ENCODE measurements at places on chromosomes 6 and 20.
A peak's percentile ranks its signal among the peaks of the same experiment; 100 is the strongest.

DNA sequence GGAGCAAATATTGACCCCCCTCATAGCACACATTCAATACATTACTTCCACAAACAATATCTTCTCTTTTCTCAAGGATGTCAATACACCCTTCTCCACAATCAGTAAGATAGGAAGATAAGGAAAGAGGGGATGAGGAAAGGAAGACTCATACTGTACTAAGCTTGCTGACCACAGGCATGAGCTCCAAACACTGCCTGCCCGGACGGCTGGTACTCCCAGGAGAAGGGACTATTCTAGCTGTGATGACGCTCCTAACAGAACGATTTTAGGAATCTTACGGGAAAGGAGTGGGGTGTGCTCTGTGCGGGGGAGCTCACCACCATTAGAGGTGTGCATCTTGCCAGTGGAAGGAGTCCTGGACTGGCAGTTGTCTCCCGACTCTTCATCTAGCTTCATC is 3.9 kb upstream of the CCN6 start:
- no peak for DNase-seq

DNA sequence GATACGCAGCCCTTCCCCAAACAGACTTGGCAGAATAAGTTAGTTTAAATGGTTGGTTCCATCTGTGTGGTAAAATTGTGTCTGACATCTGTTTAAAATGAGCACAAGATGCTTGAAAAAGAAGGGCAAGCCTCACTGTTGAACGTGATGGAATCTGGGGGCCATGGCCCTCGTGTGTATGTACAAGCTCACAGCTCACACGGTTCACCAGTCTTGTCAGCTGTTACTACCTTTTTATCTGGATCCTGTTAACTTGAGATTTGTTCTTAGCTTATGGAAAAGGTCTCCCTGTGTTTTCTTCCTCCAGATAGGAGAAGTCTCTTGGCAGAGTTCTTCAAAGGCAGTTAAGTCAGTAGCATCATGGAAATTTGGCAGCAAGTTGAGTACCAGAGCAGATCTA is 270.6 kb downstream of the KHDC1L start:
- no peak for DNase-seq

- DNase-seq: no peak
Measured at GRCh38 chr20:1327241-1327653, 1.7 kb downstream of the SDCBP2 start.

DNA sequence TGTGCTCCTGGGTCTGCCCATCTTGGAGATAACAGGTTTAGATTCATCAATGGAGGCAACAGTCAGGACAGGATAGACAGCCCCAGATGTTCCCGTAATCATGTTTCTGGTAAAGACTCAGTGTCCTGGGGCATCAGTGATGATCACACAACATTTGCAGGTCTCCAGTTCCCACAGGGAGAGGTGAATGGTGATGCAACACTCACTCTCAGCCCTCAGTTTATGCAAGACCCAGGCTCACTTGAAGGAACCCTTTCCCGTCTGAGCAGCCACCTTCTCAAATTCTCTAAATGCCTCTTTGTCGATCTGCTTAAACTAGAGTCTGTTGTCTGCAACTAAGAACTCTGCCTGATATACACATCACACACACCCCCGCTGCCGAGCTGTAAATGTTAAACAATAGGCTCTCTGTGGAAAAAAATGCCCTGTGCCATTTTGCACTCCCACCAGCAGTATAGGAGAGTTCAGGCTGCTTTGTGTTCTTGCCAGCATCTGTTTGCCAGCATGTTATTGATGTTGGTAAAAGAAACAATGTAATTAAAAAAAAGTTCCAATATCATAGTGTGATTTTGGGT is 30.1 kb upstream of the SCP2D1 start:
- no peak for DNase-seq

DNA sequence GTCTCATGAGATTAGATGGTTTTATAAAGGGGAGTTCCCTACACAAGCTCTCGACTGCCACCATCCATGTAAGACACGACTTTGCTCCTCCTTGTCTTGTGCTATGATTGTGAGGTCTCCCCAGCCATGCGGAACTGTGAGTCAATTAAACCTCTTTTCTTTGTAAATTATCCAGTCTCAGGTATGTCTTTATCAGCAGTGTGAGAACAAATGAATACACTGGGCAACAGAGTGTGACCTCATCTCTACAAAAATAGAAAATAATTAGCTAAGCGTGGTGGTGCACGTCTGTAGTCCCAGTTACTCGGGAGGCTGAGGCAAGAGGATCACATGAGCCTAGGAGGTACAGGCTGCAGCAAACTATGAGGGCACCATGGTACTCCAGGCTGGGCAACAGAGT is 51.3 kb downstream of the MDN1 start:
- DNase-seq: no peak

- no peak for DNase-seq
Measured at GRCh38 chr6:165663736-165664558, 906 bp upstream of the PDE10A start.

GRCh38 chr6:158758451-158758860 is 60.7 kb downstream of the EZR start:
- DNase-seq: no peak

GRCh38 chr6:95216555-95216954 is 360.8 kb upstream of the MANEA start:
- no peak for DNase-seq

DNA sequence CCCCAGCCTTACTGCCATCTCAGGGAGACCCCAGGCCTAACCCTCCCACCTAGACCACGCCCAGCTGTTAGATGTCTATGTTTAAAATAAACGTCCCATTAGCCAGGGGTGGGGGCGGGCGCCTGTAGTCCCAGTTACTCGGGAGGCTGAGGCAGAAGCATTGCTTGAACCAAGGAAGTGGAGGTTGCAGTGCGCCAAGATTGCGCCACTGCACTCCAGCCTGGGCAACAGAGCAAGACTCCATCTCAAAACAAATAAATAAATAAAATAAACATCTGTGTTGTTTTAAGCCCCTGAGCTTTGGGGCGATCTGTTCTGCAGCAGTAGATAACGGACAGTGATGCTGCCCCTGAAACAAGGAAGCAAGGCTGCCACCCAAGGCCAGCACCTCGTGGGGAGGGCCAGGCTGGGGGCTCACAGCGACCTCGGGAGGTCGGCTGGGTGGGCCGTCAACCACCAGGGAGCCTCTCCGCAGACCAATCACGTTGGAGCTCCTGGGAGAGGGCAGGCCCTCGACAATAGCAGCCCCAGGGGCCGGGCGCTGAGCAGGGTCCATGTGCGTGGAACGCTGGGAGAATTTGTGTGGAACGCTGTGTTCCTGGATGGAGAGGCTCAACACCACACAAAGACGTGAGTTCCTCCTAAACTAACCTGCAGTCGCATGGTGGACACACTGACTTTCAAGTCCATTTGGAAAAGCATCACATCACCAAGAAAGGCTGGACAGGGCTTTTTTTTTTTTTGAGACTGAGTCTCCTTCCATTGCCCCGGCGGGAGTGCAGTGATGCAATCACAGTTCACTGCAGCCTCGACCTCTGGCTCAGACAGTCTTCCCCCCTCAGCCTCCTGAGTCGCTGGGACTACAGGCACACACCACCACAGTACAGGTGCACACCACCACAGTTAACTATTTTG is 1.0 kb upstream of the HELZ2 start:
- no peak for DNase-seq

- no peak for DNase-seq
Measured at GRCh38 chr6:133787859-133788505, 100.9 kb upstream of the TCF21 start.

DNA sequence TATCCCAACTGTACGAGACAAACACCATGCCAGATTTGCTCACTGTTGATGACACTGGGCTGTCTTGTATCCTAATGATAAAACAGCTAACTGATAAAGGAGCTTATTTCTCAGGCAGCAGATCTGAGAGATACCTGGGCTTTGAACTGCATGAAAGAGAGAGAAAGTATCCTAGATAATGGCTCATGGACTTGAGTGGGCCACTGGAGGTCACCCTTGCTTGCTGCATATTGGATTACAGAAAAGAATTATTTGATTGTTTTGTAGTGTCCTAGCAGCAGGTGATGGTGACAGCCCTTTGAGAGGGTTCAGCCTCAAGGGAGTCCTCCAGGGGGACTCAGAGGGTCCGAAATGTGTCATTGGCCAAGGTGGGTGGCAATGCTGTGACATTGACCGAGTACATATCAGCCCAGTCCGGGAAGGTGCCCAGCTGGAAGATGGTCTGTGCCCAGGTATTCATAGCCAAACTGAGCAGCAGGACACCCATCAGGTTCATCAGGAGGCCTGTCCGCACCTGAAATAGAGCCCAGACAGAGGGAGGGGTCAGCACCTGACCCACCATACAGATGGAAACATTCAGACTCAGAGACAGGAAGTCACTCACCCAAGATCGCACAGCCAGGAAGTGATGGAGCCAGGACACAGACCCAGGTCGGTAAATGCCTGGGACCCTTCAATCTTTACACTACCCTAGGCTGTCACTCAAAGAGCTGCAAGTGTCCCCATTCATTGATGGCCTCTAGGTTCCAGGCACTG is 9.4 kb upstream of the OCSTAMP start:
- no peak for DNase-seq

GRCh38 chr20:54221353-54221752 is 13.5 kb downstream of the PFDN4 start:
- no peak for DNase-seq

- no peak for DNase-seq
Measured at GRCh38 chr20:18705490-18705889, 108.1 kb upstream of the SCP2D1 start.

DNA sequence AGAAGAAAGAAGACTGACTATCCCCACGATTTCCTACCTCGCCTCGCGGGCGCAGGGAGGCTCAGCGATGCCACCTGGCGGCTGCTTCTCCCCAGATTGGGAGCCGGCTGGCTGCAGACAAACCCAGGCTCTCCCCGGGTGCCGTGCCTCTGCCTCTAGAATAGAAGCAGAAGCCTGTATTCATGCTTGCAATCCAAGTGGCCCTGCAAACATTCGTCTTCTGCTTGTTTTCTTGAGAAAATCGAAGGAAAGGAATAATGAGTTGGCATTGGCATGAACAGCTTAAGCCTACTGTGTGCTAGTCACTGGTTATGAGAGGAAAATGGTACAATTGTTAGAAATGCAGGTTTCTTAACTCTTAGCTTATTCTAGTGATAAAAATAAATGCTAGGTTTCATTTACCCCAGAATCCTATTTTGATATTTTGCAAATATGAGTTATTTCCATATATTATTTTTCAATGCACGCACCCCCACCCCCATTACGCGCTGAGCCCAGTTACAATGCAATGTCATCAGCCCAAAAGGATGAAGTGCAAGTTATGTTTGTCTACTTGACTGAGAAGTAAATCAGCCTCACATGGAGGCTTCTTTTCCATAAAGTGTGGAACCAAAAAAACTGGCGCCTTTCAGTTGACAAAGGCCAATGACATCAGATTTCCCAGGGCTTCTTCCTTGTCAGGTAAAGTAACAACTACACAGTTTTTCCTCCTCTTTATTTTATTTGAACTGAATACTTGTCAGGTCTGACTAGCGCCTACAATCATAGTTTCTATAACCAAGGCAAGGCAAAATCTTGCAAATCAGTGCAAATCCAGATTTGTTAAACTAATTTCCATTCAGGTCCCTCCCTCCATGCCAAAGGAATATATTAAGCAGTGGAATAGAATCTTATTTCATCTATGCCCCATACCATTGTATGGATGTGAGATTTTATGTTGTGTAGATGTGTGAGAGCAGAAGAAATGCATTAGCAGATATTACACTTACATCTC is 3.9 kb upstream of the SOX4 start:
- peak; percentile 76 for DNase-seq

- DNase-seq: no peak
Measured at GRCh38 chr6:140538926-140539325, 1164.5 kb upstream of the CITED2 start.

- DNase-seq: no peak
Measured at GRCh38 chr6:158211273-158212055, 43.3 kb downstream of the GTF2H5 start.

- no peak for DNase-seq
Measured at GRCh38 chr6:127069659-127070279, 48.7 kb upstream of the RSPO3 start.

DNA sequence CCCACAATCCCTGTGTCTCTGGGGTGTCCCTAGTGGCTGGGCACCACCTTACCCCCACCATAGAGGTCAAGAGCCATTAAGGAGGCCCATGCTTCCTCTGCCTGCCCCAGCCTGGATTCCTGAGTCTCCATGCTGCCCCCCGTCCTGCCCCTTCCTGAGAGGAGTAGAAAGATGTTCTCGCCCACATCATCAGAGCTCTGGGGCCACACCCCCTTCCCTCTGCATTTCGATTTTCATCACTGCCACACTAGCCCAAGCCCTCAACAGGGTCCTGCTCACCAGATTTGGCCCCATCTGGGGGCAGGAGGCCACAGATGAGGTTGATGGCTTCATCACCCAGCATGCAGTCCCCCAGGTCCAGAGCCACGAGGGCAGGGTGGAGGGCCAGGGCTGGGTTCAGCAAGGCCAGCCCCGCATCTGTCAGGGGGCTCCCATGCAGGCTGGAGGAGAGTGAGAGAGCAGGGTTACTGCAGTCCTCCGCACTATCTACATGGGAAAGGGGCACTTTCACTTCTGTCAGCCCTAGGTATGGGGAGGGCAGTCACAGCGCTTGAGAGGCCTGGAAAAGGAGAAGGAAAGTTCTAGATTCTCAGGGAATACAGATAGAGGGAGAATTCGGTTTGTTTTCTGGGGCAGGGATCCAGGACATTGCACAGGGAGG is 1.5 kb downstream of the LRRC73 start:
- DNase-seq: no peak

DNA sequence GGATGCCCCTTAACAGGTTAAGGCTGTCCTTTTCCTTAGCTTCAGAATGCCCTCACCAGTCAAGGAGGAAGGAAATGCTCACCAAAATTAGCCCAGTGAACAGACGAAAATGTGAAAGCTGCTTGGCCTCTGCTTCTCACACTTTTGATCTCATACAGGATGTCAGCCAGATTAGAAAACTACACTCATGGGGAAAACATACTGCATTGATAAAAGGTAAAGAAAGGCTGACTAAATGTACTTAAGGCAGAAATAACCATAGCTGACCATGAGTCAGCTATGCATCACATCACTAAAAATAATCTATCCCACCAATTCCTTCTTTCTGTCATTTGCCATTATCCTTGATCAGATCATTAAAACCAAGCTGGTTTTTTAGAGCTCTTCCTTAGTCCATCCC is 198.4 kb upstream of the TENT5A start:
- DNase-seq: no peak

GRCh38 chr6:33988121-33989015 is 157.5 kb downstream of the GRM4 start:
- DNase-seq: no peak

- DNase-seq: no peak
Measured at GRCh38 chr20:5821627-5822215, 71.5 kb downstream of the SHLD1 start.
